Ureter (tissue), 1 donor: ENCODE measurements at places on chromosomes 7 and 10. TPM values are rescaled to one million over a fixed set of nuclear protein-coding genes. Genes with fewer than 3 reads are reported as not detected.

DNA sequence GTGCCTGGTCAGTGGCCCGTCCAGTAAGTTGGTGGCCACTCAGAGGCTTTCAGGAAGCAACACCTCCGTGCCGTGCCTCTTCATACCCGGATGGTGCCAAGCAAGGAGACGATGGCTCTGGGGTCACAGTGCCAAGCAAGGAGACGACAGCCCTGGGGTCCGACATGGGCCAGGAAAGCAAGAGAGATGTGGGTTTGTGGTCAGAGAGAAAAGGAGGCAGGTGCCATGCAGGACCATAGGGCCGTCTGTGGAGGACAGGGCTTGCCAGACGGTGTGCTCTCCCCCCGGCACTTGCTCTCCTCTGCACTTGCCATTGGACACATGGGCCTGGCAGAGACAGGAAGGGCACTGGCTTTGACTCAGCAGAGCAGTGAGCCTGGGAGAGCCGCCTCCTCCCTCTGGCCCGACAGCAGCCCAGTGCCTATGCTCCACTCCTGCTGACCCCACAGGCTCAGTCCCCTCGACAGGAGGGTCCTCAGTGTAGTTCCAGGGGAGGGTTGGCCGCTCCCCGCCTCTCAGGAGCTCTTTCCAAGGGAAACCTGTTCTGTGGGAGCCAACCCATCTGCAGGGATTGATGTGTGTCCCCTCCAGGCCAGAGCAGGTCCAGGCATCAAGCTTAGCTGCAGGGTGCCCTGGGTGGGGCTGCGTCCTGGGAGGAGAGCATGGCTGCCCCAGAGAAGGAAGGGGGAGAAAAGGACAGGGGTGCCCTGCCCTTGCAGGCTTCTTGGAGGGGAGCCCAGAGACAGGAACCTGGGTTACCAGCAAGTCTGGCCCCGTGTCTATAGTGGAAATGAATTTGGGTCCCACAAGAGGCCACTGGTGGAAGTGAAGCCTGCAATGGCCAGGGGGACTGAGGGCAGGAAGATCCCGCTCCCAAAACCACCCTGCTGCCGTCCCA lies 7.6 kb upstream of the CALML5 start:
- no peak for DNase-seq

GRCh38 chr10:111996103-111996502 lies 187.5 kb downstream of the GPAM start:
- DNase-seq, result no peak

GRCh38 chr7:146115548-146115850 lies 1.1 kb upstream of the CNTNAP2 start:
- DNase-seq, result no peak

The CCDC172 gene
- not detected for total RNA-seq

GRCh38 chr7:2120841-2121830 lies 111.6 kb downstream of the MAD1L1 start:
- no peak for DNase-seq
